ENCODE measurements at places on chromosomes 12 and 14.
A peak's percentile ranks its signal among the peaks of the same experiment; 100 is the strongest.

DNA sequence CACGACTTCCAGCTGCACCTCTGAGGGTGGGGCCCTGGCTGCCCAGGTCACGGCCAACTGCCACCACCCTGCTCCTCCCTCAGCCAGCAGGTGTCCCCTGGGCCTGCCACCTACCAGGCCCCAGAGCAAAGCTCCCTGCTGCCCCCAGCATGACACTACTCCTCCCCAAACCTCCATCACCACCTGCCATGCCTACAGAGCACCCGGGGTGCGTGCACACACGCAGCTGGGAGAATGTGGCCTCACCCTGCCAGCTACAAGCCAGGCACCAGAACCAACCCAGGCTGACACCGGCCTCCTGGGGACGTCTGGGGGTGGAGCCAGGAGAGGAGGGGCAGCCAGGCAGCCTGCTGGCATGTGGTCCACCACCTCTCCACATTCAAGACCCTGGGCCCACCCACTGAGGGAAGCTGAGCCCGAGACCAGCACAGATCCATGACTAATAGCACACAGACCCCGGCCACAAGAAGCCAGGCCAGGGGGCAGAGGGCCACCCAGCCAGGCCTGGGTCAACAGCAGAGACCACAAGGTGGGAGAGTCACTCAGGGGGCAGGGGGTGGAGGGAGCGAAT lies 3.4 kb downstream of the JAG2 start:
- peak; percentile 87 for DNase-seq

- DNase-seq: no peak
Observed at GRCh38 chr12:39620659-39621658, 1.4 kb upstream of the ABCD2 start.

GRCh38 chr12:5031958-5032357 lies 11.7 kb upstream of the KCNA5 start:
- no peak for DNase-seq

DNA sequence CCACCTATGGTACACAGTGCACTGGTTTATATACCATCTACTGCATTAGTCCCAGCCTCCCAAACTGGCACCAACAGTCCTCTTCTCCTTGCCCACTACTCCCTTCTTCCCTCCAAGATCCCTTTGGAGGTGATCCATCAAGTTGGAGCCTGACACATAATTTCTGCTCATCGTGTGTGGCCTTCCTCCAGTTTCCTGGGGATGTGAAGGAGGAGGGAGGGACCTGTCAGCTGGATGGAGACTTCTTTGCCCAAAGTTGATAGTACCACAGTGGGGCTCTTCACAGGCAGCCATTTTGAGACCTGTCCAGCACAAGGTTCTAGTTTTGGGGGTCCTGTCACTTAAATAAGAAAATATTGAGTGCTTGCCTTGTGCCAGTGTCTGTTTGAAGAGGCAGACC lies 17.1 kb upstream of the CTDSP2 start:
- DNase-seq: no peak
